NCI-H1436 treated with DMSO at 0.1 percent for 48 hours (cell line): ENCODE measurements at places on chromosomes 3 and 15.

- no peak for DNase-seq
Measured at GRCh38 chr3:13332740-13333139, 87.4 kb downstream of the NUP210 start.

DNA sequence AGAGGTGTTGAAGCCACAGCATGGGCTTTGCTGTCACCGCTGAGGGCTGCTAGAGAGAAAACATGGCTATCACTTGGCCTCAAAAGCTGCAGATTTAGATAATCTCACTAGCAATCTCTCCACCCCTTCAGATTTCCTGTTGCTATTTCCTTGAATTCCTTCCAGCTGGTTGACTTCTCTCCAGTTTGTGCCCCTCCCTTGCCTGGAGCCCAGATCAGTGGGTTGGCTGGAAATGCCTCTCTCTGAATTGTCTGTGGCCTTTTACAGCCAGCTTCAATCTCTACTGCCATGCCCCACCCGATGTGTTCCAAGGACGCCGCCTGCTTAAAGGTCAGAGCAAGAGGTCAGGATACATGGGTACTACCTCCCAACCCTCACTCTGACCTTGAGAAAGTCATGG, 294.1 kb downstream of the NTRK3 start:
- no peak for DNase-seq

GRCh38 chr3:65951836-65952505, 86.7 kb downstream of the MAGI1 start:
- no peak for DNase-seq

DNA sequence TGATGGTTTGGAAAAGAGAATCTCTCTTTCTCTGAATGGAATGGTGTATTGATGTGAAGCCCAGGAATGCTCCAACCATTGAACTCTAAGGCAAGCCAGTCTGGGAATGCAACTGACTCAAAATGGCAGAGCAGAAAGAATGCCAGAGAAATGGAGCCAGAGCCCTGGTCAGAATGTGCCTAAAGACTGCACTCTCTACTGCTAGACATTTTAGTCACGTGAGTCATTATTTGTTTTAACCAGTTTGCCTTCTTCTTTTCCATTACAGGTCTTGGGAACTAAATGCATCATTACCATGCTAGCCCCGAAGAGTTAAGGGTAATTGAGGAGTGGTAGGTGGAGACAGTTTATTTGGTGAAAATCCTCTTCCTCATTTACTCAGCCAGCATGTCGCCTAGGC, 67.3 kb upstream of the TRIM42 start:
- no peak for DNase-seq

- no peak for DNase-seq
Measured at GRCh38 chr3:4355401-4356219, 52.4 kb downstream of the SETMAR start.

DNA sequence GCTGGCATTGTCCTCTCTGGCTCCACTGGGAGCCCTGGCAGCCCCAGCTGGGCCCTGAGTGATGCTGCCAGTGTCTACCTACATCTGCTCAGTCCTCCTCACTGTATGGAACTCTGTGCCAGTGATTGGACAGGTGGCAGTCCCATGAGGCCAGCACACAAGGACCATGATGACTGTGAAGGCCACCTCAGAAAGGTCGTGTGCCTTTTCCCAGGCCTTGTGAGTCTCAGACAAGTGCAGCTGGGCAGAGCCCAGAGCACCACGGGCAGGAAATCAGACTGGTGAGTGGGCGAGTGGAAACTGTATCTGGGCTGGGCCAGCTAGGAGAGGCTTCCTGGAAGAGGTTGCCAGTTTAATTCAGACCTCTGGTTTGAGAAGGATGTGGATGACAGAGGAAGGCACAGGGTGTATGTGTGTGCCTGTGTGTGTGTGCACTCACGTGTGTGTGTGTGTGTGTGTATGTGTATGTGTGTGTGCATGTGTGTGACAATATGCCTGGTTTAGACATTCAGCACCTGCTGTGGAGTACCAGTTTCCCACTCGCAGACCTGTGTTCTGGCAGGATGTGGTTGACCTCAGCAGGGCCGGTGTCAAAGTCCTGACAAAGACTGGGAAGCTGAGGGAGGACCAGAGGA, 7.0 kb downstream of the MAPKAPK3 start:
- no peak for DNase-seq

- no peak for DNase-seq
Measured at GRCh38 chr15:74006774-74007639, 12.5 kb downstream of the PML start.

GRCh38 chr3:29152379-29152778, 128.5 kb upstream of the RBMS3 start:
- DNase-seq = no peak
